ENCODE measurements at places on chromosomes 12 and 14.
A peak's percentile ranks its signal among the peaks of the same experiment; 100 is the strongest.

DNA sequence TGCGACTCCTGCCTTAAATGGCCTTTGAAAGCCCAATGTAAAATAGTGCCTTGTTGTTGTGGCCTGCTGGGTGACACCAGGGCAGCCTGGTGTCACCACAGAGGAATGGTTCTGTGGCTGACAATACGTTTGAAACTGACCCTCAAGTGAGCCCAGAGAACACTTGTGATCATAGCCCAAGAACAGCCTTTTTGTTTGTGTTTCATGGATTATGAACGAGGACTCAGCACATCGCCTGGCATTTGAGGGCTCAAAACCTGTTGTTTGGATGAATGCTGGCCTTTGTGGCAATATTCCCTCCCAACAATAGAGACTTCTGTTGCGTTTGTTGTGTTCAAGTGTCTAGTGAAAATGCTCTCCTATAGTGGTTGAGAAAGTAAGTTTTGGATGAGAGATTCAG, 48.5 kb downstream of the TSPAN9 start:
- ATAC-seq: no peak

GRCh38 chr14:89965839-89966238, 10.1 kb downstream of the TDP1 start:
- no peak for ATAC-seq

GRCh38 chr14:94827711-94828447, 58.0 kb upstream of the GSC start:
- no peak for ATAC-seq

DNA sequence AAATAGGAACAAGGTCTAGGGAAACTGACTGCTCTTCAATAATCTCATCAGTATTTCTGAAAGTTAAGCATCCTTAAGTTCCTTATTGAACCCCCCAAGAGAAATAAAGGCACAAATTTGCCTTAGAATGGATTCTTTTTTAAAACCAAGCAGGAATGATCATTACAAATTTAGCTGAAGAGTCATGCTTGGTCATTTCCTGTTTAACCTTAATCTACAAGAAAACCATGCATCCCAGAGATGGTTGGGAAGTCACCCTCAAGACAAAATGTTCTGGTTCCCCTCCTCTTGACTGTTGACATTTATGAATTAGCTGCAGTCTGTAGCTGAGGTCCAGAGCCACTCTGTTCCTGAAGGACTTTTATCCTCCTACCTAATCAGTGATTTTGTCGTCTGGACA, 291.8 kb upstream of the G2E3 start:
- ATAC-seq: no peak

DNA sequence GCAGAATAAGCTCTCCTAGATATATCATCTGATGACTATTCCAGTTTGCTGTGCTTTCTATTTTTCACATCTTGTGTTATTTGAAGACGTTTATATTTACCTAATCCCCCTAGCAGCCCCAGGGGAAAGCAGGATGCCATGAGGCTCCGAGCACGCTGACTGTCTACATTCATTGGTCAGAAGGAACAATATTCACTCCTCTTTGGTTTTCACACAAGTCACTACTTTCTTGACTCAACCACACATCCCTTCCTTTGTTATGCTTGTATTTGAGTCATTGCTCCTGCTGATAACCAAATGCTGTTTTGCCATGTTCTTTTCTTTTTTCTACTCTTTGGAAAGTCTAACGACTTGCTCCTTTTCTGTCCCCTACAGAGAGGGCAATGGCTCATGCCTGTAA, 86.5 kb upstream of the SLC38A2 start:
- no peak for ATAC-seq

DNA sequence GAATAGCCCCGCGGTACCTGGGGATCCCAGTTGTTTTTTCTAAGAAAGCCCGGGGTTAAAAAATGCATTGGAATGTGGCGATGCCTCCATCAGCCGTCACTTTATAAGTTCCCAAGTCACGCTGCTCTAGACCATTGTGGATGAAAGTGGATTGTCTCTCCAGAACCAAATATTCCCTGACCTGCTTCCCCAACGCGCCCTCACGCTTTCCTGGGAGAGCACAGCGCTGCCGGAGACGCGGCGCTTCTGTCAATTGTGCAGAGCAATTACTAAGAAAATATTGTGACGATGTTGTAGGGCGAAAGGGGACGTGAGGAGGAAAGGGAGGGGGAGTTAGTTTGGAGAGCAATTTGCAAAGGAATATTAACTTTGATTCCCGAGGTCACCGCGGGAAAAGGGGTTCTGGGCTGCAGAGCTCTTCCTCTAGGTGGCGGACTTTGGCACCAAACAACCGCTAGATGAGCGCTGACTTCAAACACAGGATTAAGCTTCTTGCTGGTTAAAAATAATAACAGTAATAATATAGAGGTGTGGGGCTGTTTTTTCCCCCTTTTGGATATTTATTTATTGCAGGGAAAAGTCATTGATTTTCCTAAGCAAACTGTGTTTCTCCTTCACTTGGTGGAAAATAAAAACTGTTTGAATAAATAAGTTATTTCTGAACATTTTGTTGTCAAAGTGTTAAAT, 9.6 kb upstream of the FOXG1 start:
- no peak for ATAC-seq

DNA sequence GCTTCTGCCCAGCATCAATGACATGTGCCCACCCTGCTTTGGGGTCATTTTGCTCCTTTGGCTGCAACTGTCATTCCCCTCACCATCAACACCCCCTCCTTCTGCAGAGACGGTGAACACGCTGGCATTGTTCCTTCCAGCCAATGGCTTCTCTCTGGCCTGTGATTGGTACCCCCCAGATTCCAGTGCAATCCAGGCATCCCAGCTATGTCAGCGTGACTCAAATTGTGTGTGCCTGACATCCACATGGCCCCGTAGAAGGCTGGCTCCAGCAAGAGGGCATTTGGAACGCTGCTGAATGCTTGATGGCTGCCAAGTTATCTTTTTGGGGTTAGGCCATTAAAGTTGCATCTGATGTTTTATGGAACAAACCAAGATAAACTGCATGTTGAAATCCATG, 21.0 kb upstream of the CCND2 start:
- no peak for ATAC-seq

DNA sequence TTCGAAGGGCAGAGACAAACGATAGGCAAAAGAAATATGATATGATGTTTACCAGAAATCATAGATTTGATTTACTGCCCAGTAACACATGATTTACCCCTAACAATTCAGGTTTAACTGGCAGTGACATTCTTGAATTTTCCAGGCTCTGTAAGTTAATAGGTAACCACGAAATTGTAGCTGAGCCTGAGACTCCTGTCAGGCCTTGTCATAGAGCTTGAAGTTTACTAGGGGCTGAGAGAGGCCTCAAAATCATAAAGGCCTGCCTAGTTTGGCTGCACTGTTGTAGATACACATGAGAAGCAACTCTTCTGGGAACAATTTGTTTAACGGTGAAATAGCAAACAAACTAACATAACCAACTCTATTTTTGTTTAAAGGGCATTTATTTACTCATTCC, 3.3 kb downstream of the ERP27 start:
- no peak for ATAC-seq

DNA sequence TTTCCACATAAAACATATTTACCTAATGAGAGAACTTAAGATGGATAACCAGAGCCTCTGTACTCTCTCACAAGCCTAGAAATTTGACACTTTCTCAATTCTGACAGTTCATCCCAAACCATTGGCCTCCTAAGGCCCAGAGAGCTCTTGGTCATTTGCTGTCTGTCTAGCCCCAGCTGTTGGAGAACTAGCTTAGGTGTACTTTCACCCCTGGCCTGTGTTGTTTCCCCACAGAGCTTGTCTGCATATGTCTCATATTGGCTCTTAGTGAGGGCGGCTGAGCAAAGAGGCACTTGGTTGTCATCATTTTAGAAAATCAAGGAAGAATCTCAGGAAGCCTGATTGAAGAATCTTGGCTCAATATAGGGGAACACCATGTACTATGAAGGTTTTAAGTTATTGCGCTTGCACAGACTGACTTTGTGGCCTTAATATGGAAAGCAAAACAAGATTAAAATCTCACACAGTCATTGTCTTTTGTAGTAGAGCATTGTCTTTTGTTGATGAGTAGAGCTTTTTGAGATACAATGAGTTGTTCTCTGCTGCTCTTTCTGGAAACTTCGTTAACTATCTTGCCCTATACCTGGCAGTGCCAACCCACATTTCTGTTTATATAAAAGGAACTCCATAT, 324.6 kb downstream of the RAD51B start:
- no peak for ATAC-seq

DNA sequence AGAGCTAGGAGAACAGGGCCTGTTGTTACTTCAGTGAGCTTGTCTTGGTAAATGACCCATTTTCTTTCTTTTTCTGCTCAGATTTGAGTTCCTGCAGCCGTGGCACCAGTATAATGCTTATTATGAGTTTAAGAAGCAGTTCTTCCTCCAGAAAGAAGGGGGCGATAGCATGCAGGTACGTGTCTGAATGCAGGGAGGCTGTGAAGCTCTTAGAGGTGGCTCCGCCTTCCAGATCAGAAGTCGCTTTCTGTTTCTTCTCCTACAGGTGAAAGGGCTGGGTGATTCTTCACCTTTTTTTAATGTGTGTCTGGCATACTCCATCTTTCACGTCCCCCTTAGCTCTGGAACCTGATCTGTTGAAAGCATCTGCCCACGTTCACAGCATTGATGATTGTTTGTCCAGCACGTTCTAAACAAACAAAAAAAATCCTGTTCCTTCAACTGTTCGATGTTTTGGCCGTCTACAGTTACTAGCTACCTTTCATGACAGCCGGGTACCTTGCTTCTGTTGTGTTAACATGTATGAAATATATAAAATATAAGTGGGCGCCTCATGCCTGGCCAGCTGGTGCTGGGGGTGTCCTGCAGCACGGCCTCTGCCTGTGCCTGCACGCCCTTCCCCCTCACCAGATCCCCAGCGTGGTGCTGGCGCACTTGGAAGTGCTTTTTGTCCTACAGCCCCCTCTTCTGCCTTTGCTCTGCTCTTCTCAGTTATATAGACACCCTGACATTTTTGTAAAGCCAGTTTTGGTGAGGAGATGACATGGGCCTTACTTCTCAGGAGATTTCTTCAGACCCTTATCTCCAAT, 44.6 kb downstream of the SFSWAP start:
- no peak for ATAC-seq

DNA sequence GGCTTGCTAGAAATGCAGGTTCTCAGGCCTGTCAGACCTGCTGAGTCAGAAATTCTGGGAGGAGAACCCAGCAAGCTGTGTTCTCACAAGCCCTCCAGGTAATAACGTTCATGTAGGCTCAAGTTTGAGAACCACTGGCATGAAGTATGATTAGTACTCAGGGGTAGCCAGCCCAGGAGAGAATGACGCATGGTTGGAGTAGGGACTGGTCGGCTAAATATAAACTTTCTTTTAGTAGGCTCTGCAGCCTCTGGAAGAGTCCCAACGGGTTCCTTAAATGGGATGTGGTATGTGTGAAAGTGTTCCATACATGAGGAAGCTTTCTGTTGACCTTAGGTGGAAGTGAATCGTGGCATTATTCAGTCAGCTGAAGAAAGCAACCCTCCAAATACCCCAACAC, 209.3 kb downstream of the SLC41A2 start:
- ATAC-seq: peak; percentile 47

GRCh38 chr14:69357544-69358200, 40.4 kb downstream of the ERH start:
- no peak for ATAC-seq

DNA sequence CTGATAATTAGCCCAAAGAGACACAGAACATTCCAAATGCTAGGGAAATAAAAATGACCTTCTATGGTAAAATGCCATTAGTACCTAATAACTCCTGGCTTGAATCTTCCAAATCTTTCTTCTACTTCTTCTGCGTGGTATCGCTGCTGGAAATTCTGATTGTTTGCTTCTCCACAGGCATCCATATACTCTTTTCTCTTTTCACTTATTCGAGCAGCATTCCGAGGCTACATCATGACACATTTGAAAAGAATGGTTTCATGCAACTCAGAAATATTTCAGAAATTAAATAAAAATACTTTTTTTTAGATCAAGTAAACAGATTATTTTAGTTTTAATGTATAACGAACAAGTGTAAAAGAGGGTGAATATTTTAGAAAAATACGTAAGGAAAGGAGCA, 18.9 kb downstream of the ZCCHC8 start:
- ATAC-seq: no peak

- no peak for ATAC-seq
Measured at GRCh38 chr12:53696655-53697331, 20.9 kb upstream of the ATP5MC2 start.

DNA sequence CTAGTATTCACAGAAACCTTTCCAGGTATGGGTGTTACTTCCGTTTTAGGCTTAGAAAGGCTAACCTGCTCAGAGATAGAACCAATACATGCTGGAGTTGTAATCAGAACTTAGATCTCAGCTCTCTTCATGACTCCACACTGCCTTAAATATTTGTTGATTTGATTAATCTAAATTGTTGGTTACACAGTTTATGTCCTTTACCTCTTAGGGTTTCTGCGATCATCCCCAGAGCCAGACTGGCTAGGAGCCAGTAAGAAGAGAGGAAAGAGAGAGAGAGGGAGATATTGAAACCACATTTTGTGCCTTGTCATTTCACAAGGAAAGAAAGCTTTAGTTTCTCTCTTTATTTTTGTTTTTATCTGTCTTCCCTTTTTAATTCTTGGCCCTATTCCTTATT, 16.8 kb upstream of the MGP start:
- ATAC-seq: no peak

DNA sequence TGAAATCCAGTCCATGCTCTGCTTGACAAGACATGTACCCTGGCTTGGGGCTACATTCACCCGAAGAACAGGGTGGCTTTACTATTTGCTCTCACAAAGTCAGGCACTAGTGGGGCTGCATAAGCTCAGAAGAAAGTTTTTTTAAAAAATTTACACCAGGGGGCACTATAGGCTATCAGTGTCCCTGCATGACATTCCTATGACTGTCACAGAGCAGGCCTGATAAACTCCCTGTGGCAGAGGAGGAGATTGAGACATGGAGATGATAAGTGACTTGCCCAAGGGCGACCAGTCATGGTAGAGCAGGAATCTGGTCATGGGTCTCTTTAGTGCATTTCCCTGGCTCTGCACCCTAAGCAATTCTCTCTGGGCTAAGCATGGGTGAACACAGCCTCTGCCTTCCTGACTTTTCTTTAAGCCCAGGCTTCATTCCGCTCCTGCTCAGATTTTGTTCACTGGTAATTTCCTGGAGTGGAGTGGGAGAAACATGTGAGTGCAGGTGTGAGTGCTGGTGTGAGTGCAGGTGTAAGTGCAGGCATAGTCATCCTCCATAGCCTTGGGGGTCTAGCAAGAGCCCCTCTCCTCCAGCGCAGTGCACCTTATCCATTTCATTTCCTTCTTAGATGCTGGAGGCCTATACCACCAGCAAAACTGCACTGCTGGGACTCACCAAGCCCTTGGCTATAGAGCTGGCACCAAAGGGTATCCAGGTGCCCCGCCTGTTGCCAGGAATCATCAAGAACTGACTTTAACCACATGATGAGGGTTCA, 91.6 kb downstream of the DHRS2 start:
- ATAC-seq: peak; percentile 71

GRCh38 chr14:90624732-90625400, 191.4 kb downstream of the TTC7B start:
- ATAC-seq: no peak

All from esophagus mucosa (tissue), 1 donor.